Naive thymus-derived CD4-positive, alpha-beta T cell (primary cell): ENCODE measurements at places on chromosomes 12 and 14. TPM values are rescaled to one million over a fixed set of nuclear protein-coding genes. Genes with fewer than 3 reads are reported as not detected.

Gene TPPP2
- polyA plus RNA-seq, result not detected

Gene GRIN2B
- not detected for polyA plus RNA-seq

Gene RARG
- 17.2 TPM for polyA plus RNA-seq

Gene GPR135
- 0.25 TPM for polyA plus RNA-seq

Gene LALBA
- not detected for polyA plus RNA-seq

Gene YBX3
- 5.1 TPM for polyA plus RNA-seq

Gene GALC
- polyA plus RNA-seq, result 7.1 TPM

Gene SPX
- polyA plus RNA-seq, result 0.54 TPM

Gene GNB3
- not detected for polyA plus RNA-seq

Gene MSRB3
- not detected for polyA plus RNA-seq

Gene NEUROD4
- polyA plus RNA-seq, result not detected

Gene DEPDC4
- polyA plus RNA-seq, result 0.87 TPM

Gene USP5
- 71.5 TPM for polyA plus RNA-seq

Gene CPNE8
- polyA plus RNA-seq, result 1.5 TPM

Gene IFNG-AS1
- polyA plus RNA-seq, result 2.2 TPM

DNA sequence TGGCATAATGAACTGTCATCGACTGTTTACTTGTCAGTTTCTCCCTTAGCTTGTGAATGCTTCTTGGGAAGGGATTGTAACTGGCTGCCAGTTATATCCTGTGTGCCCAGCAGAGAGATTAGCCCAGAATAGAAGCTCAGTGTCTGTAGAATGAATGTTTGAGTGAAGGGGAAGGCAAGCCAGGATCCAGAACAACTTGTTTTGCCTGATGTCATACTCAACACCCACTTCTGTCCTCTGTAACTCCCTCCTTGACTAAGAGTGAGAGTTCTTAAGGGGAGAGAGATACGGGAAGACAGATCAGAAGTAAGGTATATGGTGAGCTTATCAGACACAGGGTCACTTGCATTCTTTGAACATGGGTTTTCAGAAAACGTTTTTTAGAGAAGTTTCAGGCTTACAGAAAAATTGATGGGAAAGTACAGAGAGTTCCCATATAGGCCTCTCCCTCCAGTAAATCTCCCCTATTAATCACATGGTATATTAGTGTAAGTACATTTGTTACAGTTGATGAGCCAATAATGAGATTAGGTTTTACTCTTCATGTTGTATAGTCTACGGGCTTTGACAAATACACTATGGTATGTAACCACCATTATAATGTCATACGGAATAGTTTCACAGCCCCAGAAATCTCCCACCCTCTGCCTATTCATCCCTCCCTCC lies 5.6 kb upstream of the SPPL3 start:
- no peak overlapping the region for H3K4me3 ChIP-seq
- H3K27ac ChIP-seq, result no peak overlapping the region
- H3K4me1 ChIP-seq, result peaks cover under 1% of the 10 kb centered on the region
- no peak for DNase-seq
- H3K36me3 ChIP-seq, result no peaks in the 10 kb centered on the region

- no peaks in the 10 kb centered on the region for H3K36me3 ChIP-seq
- H3K27ac ChIP-seq, result no peak overlapping the region
- H3K27me3 ChIP-seq, result no peaks in the 10 kb centered on the region
- H3K4me1 ChIP-seq, result no peaks in the 10 kb centered on the region
Observed at GRCh38 chr12:67722296-67722695, 73.8 kb downstream of the DYRK2 start.

- no peaks in the 10 kb centered on the region for H3K27me3 ChIP-seq
- no peaks in the 10 kb centered on the region for H3K4me1 ChIP-seq
- no peaks in the 10 kb centered on the region for H3K36me3 ChIP-seq
- no peak overlapping the region for H3K4me3 ChIP-seq
- DNase-seq, result no peak
Observed at GRCh38 chr12:104250366-104251125, 35.0 kb downstream of the TXNRD1 start.

DNA sequence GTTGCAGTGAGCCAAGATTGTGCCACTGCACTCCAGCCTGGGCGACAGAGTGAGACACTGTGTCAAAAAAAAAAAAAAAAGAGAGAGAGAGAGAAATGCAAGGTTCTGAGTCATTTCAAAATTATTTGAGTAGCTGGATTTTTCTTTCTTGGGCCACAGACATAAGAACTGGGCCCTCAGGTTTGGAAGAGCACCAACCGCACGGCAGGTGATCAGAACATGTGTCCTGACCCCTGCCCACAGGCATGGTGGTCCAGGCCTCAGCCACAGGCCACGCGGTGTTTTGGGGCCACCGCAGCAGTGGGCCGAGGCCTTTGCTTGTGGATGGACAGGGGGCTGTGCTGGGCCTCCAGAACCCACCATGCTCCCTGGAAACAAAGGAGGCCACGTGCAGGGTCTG lies 126.7 kb downstream of the CALM1 start:
- no peaks in the 10 kb centered on the region for H3K4me1 ChIP-seq
- DNase-seq, result no peak
- no peak overlapping the region for H3K4me3 ChIP-seq
- H3K27ac ChIP-seq, result no peak overlapping the region
- no peaks in the 10 kb centered on the region for H3K27me3 ChIP-seq

GRCh38 chr14:64601571-64601970 lies 51.8 kb downstream of the PPP1R36 start:
- no peaks in the 10 kb centered on the region for H3K36me3 ChIP-seq
- H3K27me3 ChIP-seq, result no peaks in the 10 kb centered on the region
- H3K4me3 ChIP-seq, result no peak overlapping the region

DNA sequence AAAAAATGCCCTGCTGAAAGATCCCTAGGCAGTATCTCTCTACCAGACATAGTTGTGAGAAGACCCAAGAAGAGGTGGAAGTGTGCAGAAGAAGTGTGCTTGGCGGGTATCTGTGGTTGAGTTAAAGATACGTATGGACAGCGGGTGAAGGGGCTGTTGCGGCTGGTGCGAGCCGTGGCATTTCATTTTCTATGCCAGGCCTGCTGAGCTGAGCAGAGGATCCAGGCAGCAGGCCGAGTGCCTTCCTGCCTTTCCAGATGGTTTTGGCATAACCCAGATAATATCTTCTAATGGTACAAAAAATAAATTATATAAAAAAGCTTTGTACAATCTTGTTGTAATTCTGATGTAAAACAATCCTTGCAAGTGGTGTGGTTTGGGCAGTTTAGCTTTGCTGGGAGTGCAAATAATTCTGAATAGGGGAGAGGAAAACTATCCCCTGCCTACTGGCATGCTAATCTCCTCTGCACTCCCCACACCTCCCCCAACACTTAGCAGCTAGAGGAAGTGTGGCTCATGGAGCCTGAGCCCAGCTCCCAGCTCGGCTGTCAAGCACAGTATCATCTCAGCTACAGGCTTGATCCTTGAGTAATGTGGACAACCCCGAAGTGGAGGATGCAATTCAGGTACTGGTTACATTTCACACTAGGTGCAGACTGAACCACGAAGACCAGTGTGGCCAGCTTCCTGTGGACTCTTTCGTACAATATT lies 168.9 kb downstream of the VRK1 start:
- H3K27ac ChIP-seq, result peak overlapping the region; percentile 24
- H3K4me1 ChIP-seq, result peaks cover 55% of the 10 kb centered on the region
- DNase-seq, result no peak
- H3K4me3 ChIP-seq, result no peak overlapping the region

GRCh38 chr12:95216711-95217376 lies 423 bp downstream of the FGD6 start:
- peaks cover 8% of the 10 kb centered on the region for H3K4me1 ChIP-seq
- H3K27ac ChIP-seq, result peak overlapping the region; percentile 94
- H3K36me3 ChIP-seq, result peaks cover 5% of the 10 kb centered on the region
- H3K4me3 ChIP-seq, result peak overlapping the region; percentile 87
- no peak for DNase-seq

- no peak overlapping the region for H3K4me3 ChIP-seq
- H3K27me3 ChIP-seq, result no peaks in the 10 kb centered on the region
- H3K4me1 ChIP-seq, result no peaks in the 10 kb centered on the region
Observed at GRCh38 chr14:21643407-21643806, 8.7 kb upstream of the OR10G2 start.

GRCh38 chr14:93994919-93995682 lies 2.0 kb upstream of the CCDC197 start:
- H3K27me3 ChIP-seq, result no peaks in the 10 kb centered on the region
- no peak overlapping the region for H3K4me3 ChIP-seq
- no peak overlapping the region for H3K27ac ChIP-seq
- no peaks in the 10 kb centered on the region for H3K36me3 ChIP-seq

- DNase-seq, result no peak
- H3K4me3 ChIP-seq, result no peak overlapping the region
- no peak overlapping the region for H3K27ac ChIP-seq
- no peaks in the 10 kb centered on the region for H3K36me3 ChIP-seq
- no peaks in the 10 kb centered on the region for H3K4me1 ChIP-seq
Observed at GRCh38 chr14:56224691-56225681, 106.8 kb downstream of the PELI2 start.

- no peaks in the 10 kb centered on the region for H3K27me3 ChIP-seq
- DNase-seq, result no peak
- no peak overlapping the region for H3K27ac ChIP-seq
- peaks cover 5% of the 10 kb centered on the region for H3K36me3 ChIP-seq
Observed at GRCh38 chr12:67274186-67274585, 5.0 kb downstream of the CAND1 start.

- peaks cover 17% of the 10 kb centered on the region for H3K4me1 ChIP-seq
- no peak overlapping the region for H3K27ac ChIP-seq
- H3K4me3 ChIP-seq, result no peak overlapping the region
- DNase-seq, result peak; percentile 33
Observed at GRCh38 chr14:68807148-68807600, 14.3 kb upstream of the ZFP36L1 start.

GRCh38 chr14:96895658-96896271 lies 98.6 kb downstream of the VRK1 start:
- no peaks in the 10 kb centered on the region for H3K36me3 ChIP-seq
- H3K27me3 ChIP-seq, result no peaks in the 10 kb centered on the region
- no peak for DNase-seq
- no peak overlapping the region for H3K4me3 ChIP-seq
- H3K27ac ChIP-seq, result no peak overlapping the region

DNA sequence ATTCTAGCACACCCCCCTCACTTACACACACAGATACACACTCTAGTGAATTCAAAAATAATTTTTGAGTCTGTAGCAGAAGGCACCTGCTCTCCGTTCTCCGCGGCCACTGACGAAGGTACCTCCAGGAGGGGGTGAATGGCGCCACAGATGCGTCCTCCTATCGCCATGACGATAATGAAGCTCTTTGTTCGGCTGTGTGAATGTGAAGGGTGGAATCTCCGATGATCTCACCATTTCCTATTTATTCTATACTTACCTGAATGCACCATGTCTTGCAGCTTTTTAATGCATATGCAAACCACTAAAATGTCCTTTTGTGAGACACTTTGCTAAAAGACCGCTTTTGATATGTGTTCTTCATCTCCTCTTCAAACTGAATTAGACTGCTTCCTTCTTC lies 162.7 kb downstream of the EGLN3 start:
- H3K4me3 ChIP-seq, result no peak overlapping the region
- H3K36me3 ChIP-seq, result no peaks in the 10 kb centered on the region
- no peak overlapping the region for H3K27ac ChIP-seq
- DNase-seq, result no peak

GRCh38 chr14:32497248-32497647 lies 168.2 kb downstream of the AKAP6 start:
- no peak overlapping the region for H3K27ac ChIP-seq
- no peak for DNase-seq
- H3K4me3 ChIP-seq, result no peak overlapping the region
- H3K27me3 ChIP-seq, result no peaks in the 10 kb centered on the region
- no peaks in the 10 kb centered on the region for H3K36me3 ChIP-seq

- H3K4me1 ChIP-seq, result no peaks in the 10 kb centered on the region
- H3K27ac ChIP-seq, result no peak overlapping the region
- H3K27me3 ChIP-seq, result no peaks in the 10 kb centered on the region
- no peaks in the 10 kb centered on the region for H3K36me3 ChIP-seq
Observed at GRCh38 chr12:68350753-68351152, 18.6 kb upstream of the MDM1 start.

GRCh38 chr12:1457901-1458300 lies 136.5 kb downstream of the FBXL14 start:
- H3K27ac ChIP-seq, result no peak overlapping the region
- H3K4me3 ChIP-seq, result no peak overlapping the region

DNA sequence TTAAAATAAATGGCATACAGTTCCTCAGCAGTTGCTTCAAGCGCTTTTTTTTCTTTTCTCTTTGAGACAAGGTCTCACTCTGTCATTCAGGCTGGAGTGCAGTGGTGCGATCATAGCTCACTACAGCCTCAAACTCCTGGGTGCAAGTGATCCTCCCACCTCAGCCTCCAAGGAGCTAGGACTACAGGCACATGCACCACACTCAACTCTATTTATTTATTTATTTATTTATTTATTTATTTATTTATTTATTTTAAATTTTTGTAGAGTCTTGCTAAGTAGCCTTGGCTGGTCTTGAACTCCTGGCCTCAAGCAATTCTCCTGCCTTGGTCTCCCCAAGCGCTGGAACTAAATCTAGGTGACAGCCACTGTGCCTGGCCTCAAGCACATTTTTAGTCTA lies 132.0 kb downstream of the MED13L start:
- H3K4me1 ChIP-seq, result peaks cover 23% of the 10 kb centered on the region
- no peak overlapping the region for H3K27ac ChIP-seq
- no peak overlapping the region for H3K4me3 ChIP-seq
- DNase-seq, result no peak
- H3K36me3 ChIP-seq, result no peaks in the 10 kb centered on the region
- H3K27me3 ChIP-seq, result no peaks in the 10 kb centered on the region

DNA sequence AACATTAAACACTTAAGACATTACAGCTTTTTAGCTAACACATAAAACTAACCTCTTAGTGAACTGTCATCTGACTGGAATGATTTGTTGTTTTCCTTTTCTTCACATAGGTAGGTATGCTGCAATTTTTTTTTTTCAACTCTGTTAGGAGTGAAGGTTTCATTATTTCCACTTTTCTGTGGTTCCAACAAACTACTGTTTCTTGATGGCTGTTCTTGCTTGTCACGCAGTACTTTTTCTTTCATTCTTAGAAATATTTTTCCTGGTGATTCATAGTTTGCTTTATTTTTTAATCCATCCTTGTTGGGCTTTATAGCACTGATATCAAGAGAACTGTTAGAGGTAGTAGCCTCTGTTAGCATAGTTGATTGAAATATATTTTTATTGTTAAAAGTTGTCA lies 6.3 kb downstream of the MIS18BP1 start:
- DNase-seq, result no peak
- H3K4me1 ChIP-seq, result no peaks in the 10 kb centered on the region

- H3K27ac ChIP-seq, result no peak overlapping the region
- no peak for DNase-seq
- peaks cover 6% of the 10 kb centered on the region for H3K36me3 ChIP-seq
- no peaks in the 10 kb centered on the region for H3K4me1 ChIP-seq
Observed at GRCh38 chr14:75016815-75017214, 14.1 kb downstream of the EIF2B2 start.

GRCh38 chr12:52200086-52200780 lies 8.4 kb upstream of the KRT80 start:
- H3K4me1 ChIP-seq, result no peaks in the 10 kb centered on the region
- DNase-seq, result no peak
- no peak overlapping the region for H3K27ac ChIP-seq
- H3K4me3 ChIP-seq, result no peak overlapping the region

GRCh38 chr14:90060965-90061684 lies 669 bp upstream of the KCNK13 start:
- no peak for DNase-seq
- H3K36me3 ChIP-seq, result no peaks in the 10 kb centered on the region
- H3K27ac ChIP-seq, result no peak overlapping the region
- peak overlapping the region; percentile 41 for H3K4me3 ChIP-seq
- H3K4me1 ChIP-seq, result peaks cover 12% of the 10 kb centered on the region
